Activated naive CD4-positive, alpha-beta T cell treated with anti-CD3 and anti-CD28 coated beads, Interleukin-2, amount 50 U/mL, for 72 hours (primary cell): ENCODE measurements at places on chromosomes 2 and 18. TPM values are rescaled to one million over a fixed set of nuclear protein-coding genes. Genes with fewer than 3 reads are reported as not detected.
A peak's percentile ranks its signal among the peaks of the same experiment; 100 is the strongest.

GRCh38 chr2:81650048-81650971, 1345.8 kb upstream of the LRRTM1 start:
- no peak for DNase-seq

DNA sequence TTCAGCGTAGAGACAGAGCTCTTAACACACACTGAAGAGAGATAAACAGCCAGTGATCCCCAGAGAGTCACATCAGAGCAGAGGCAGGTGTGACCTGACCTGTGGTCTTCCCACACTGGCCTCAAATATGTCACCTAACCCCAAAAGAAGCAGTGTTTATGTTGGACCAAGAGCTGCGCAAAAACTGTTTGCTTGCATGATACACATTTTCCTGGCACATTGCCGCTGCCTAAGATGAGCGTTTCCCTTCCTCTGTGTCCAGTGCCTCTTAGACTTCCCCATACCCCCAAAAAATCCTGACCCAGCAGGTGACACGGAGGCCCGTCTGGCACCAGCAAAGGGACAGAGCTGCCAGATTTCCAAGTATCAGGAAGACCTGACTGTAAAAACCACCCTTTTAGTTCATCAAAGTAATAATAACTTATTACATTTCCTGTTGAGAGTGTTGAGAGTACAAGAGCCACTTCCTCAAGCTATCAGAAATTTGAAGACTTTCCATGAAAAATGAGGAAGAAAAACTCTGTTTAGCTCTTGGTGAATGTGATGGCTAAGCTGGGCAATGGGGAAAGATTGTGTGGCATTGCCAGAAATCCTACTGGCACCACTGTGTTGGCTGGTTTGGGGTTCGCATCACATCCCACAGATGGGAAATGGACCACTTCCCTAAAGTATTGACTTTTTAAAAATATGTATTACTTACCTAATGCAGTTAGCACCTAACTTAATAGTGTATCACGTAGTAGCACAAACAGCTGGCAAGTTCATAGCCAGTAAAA, 6.7 kb downstream of the TNFRSF11A start:
- DNase-seq, result no peak

- no peak for DNase-seq
These were observed 447.7 kb downstream of the NRXN1 start for GRCh38 chr2:50584185-50584584.

Gene CD207
- not detected for total RNA-seq

Gene KCNE4
- not detected for total RNA-seq

DNA sequence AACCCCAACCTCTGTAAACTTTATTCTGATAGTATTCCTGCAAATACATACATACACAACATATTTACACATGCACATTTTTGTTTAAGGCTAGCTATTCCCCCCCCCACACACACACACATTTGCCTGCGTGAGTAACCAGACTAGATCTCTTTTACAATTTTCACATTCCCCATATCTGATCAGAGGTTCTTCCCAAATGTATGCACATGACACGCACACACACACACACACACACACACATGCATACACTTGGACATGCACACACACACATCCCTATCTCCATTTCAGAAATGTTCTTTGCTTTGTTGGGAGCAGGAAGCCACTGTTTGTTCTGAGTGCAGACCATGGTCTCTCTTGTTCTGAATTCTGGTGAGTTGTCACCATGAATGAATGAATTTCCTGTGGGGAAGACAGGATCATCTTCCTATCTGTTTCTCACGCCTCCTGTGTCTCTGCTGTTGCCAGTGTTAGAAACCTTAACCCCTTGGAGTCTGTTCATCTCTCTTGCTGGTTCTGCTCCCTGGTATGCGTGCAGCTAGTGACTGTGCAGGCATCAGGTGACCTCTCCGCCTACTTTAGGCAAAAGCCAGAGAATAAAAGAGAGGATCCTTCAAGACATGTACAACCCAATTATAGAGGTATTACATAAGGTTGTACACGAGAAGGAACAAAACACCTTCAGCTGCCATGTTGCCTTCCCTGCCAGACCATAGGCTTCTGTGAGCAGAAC, 251.0 kb upstream of the RAB12 start:
- no peak for DNase-seq

DNA sequence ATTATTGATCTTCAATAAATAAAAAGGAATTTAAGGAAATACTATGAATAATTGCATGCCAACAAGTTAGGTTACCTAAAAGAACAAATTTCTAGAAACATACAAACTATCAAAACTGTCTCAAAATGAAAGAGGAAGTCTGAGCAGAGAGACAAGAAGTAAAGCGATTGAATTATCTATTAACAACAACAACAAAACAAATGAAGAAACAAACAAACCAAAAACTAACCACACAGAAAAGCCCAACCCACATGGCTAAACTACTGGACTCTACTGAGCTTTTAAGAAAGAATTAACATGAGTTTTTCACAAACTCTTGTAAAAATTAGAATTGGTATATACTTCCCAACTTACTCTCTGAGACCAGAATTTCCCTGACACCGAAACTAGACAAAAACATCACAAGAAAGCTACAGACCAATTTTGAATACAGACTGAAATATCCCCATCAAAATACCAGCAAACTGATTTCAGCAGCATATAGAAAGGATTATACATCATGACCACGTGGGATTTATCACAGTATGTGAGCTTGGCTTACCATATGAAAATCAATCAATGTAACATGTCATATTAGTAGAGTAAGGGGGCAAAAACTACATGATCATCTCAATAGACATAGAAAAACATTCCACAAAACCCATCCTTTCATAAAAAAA, 16.6 kb upstream of the GALNT1 start:
- no peak for DNase-seq

Gene CPLX4
- total RNA-seq, result not detected

DNA sequence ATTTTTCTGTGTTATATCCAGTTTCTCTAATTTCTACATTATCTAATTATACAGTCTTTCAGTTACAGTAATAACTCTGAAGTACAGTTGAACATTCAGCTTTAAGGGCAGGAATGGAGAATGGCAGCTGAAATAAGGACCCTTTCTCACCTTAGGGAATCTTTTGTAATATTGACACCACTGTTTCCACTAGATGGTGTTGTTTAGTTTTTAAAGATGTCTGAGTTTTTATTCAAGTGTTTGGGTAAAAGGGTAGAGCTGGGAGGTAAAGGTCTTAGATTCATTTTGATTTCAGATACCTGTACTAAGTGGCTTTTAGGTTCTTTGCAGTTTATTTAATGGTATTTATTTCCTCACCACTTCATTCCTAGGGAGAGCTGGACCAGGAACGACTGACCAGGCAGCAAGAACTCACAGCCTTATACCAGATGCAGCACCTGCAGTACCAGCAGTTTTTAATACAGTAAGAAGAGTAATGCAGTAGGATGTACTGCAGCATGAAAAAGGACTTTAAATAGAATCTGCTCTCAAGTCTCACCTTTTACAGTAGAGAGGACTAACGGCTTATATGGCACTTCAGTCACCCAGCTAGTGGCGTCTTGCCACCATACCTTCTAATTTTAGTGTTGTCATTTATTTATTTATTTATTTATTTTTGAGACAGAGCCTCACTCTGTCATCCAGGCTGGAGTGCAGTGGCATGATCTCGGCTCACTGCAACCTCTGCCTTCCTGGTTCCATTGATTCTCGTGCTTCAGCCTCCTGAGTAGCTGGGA, 33.2 kb upstream of the KCNJ13 start:
- no peak for DNase-seq

Gene CCL20
- total RNA-seq, result 5.3 TPM

GRCh38 chr18:58566556-58567292, 62.2 kb downstream of the ALPK2 start:
- DNase-seq, result no peak

Gene SLC23A3
- total RNA-seq, result 2.8 TPM

DNA sequence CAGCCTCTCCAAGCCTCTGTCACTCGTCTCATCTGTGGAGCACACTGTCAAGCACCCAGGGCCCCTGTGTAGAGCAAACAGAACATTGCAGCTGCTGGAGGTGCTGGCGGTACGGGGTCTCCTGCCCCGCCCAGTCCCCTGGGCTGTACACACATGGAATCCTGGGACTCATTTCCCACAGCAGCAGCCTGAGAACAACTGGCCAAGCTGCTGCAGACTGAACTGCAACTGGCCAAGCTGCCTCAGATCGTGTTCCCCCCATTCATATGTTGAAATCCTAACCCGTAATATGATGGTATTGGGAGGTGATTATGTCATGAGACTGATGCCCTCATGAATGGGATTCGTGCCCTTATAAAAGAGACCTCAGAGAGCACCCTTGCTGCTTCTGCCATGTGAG, 130.5 kb downstream of the NCK2 start:
- no peak for DNase-seq

Gene C2orf81
- total RNA-seq, result 6.4 TPM

Gene RGPD4
- not detected for total RNA-seq

DNA sequence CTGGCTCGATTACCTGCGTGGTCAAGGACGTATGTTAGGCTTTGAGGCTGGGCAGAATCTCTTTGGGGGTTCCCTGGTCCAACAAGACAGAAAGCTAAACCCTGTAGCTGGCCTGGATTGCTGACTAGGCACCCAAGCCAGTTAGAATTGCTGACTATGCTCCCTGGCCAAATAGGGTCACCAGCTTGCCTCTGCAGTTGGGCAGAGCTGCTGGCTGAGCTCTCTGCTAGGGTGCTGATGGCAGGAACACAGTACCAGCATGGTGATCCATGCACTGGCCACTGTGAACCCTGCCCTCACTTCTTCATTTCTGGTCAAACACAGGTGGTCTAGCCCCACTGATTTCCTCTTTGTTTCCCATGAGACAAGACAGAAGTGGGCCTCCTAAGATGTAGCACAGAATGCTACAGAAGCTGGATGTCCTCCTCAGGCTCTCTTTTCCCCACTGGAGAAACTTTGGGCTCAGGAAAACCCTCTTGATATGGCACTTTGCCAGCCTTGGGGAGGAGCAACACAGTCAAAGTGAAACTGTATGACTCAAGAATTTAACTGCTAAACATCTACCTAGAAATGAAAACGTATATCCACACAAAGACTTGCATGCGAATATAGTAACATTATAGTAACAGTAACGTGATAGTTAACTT, 20.8 kb downstream of the SP140L start:
- no peak for DNase-seq

GRCh38 chr18:79933765-79934164, 17.7 kb downstream of the SLC66A2 start:
- peak; percentile 9 for DNase-seq

Gene SLC39A6
- 33.4 TPM for total RNA-seq

GRCh38 chr2:16330012-16330411, 335.6 kb downstream of the CYRIA start:
- no peak for DNase-seq

Gene SERPINB12
- total RNA-seq, result not detected

GRCh38 chr2:12844511-12844910, 127.8 kb downstream of the TRIB2 start:
- DNase-seq, result no peak

GRCh38 chr18:31983976-31984375, 34.6 kb upstream of the RNF125 start:
- no peak for DNase-seq

GRCh38 chr2:63587814-63588384, 378 bp downstream of the WDPCP start:
- DNase-seq, result no peak

Gene ACTR3
- 570 TPM for total RNA-seq

DNA sequence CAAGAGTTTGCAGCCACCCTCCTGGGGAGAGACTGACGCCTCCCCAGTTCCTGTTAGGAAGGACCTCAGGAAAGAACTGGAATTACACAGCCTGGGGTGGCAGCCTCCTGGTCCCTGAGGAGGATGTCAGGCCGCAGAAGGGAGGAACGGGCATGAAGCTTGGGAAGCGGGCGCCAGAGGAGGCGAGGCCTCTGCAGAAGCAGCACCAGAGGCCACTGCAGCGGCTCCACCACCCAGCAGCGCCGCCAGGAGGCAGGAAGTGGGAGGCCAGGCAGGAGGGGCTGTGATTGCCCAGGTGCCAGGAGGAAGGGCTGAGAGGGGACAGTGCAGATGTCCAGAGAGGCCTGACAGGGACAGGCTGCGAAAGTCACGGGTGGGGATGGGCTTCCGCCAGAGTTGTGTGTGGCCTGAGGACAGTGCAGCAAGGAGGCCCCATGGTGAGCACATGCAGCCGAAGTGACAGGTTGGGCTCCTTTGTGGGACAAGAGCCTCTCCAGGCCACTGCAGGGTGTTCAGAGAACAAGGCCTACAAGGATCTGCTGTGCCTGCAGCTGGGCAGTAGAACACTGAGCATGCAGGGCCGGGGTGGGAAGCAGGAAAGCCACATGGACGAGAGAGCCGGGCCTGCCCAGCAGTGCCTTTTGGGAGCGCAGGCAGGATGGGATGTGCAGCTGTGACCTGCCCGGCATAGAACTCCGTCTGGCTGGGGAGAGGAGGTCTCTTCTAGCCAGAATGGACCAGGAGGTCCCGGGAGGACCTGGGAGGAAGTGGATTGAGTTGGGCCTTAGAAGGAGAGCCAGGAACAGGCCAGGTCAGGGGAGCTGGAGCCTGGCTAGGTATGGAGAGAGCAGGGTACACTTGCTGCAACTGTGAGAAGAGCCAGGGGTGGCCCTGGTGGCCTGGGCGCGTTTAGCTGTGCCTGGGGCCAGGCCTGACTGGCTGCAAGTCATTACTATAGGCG, 39.1 kb upstream of the ALPP start:
- DNase-seq, result no peak

- peak; percentile 25 for DNase-seq
These were observed 150.9 kb downstream of the RTP5 start for GRCh38 chr2:242020196-242021004.

Gene TMEM247
- not detected for total RNA-seq

Gene ADGRF3
- 7.5 TPM for total RNA-seq

Gene PSMA8
- 0.45 TPM for total RNA-seq
